ENCODE measurements at places on chromosomes 1 and 21.

DNA sequence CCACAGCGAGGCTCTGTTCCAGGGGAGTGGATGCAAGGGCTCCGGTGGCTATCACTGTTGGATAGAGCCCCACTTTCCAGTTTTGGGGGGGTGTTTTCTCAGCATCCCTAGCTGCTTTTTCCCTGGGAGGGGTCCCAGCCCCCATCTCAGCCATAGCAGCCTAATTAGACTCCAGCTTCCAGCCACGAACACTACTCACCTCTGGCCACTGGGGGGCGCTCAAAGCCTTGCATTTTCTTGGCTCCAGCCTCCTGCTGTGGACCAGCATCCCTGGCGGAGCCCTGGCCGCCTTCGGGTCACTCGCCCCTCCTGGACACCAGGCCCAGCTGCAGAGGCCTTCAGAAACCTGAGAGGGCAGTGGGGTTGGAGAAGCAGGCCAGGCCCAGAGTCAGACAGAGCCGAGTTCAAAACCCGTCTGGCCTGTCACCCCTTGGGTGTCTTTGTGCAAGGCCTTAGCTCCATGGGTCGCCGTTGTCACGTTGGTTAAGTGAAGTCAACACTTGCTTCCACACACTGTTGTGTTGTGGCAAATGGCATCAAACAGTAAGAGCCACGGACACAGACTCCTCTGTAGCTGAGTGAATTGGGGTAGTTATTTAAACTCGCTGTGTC is 93.5 kb upstream of the ACTL8 start:
- peak; percentile 57 for DNase-seq

- no peak for DNase-seq
Observed at GRCh38 chr1:167666416-167666815, 36.4 kb downstream of the RCSD1 start.

DNA sequence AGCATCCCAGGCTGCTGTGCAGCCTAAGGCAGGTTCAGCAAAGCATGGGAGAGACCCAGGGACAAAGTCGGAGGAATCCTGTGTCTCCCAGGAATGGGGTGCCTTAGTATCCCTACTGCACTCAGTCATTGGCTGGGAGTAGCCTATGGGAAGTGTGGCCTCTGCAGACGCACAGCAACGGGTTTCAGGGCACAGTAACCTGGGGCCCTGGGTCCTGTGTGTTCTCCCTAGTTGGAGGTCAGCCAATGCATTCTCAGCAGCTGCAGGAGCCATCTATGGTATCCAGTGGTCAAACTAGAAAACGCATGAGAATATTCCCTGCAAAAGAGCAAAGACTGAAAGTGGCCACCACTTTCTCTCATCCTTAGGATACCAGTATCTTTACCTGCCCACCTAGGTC is 13.7 kb upstream of the C1orf21 start:
- no peak for DNase-seq

DNA sequence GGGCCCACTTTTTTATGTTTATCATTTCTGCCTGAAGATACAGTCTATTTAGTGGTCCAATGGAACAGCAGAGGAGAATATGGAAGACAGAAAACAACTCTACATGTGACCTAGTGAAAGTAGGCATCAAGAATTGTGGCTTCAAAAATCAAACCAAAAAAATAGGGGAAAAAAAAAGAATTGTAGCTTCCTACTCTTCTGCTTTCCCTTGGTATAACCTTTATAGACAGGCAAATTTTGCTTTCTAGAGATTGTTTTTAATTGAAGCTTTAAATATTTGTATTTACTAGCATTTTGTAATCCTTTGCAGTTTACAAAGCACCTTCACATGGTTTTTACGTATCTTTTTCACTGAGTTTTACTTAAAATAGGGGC is 14.3 kb downstream of the PDIK1L start:
- DNase-seq: no peak

- DNase-seq: no peak
Observed at GRCh38 chr21:45427331-45428271, 22.6 kb downstream of the COL18A1 start.

GRCh38 chr1:69744381-69744780 is 176.7 kb downstream of the LRRC7 start:
- no peak for DNase-seq

DNA sequence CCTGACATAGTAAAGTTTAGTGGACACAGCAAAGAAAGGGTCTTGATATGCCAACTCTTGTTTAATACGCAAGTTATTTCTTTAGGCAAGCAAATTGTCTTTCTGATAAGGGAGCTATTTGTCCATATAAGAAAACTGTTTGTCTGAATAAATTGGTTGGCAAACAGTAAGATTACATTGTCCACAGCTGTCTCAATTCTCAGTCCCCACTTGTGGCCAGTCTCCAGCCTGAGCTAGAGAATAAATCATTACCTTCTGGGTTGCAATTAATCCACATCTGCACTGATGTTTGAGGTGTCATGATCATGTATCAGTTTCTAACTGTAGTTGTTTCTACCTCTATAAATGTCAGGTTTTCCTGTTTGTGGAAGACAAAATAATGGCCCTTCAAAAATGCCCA is 60.0 kb upstream of the TNR start:
- DNase-seq: no peak

- DNase-seq: no peak
Observed at GRCh38 chr1:181178241-181178879, 89.9 kb downstream of the IER5 start.

DNA sequence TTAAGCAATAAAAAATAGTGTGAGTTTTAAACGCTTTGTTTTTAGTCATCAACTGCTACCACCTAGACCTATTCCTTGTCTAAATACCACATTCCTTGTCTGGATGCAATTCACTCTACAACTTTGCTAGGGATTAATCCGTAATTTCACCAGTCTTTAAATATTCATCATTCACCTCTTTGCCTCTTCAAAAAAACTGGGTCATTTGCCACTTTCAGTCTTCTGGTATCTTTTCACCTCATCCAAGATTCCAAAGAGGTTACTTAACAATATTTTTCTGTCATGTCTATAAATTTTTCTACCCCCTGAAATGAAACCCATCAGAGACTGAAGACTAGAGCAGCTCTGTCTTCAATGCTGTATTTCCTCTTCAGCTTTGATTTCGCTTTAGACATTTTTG is 9.5 kb downstream of the PALMD start:
- DNase-seq: no peak

GRCh38 chr1:7117399-7118281 is 332.4 kb downstream of the CAMTA1 start:
- DNase-seq: no peak

DNA sequence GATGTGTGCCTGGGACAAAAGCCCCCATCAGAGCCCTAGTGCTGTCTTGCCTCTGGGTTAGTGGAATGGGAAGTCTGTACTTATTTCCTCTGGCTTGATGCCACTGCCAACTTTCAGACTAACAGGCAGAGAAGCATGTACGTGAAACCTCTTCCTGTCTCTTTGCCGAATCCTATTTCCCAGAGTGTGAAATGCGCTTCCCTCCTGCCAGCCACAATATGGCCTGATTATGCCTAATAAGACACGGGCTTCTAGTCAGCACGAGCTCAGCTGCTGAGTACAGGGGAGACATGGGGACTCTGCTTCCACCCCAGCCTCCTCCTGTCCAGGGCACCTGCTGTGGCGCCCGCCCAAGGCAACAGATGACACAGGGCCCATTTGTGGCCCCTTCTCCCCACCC is 111.4 kb downstream of the KCND3 start:
- no peak for DNase-seq
